ENCODE measurements at places on chromosomes 6 and 20.

- no peak for DNase-seq
Measured at GRCh38 chr6:85416049-85416448, 33.8 kb upstream of the NT5E start.

GRCh38 chr6:43803783-43804549, 34.0 kb downstream of the VEGFA start:
- no peak for DNase-seq

GRCh38 chr6:135147637-135148592, 33.2 kb upstream of the MYB start:
- DNase-seq: no peak

- no peak for DNase-seq
Measured at GRCh38 chr20:36094497-36094896, 60.0 kb upstream of the EPB41L1 start.

GRCh38 chr20:35248641-35249475, 22.4 kb downstream of the MMP24 start:
- no peak for DNase-seq

GRCh38 chr20:33653900-33654596, 8.1 kb upstream of the C20orf144 start:
- peak; percentile 95 for DNase-seq

GRCh38 chr6:168864541-168865460, 388.8 kb downstream of the THBS2 start:
- DNase-seq: no peak

DNA sequence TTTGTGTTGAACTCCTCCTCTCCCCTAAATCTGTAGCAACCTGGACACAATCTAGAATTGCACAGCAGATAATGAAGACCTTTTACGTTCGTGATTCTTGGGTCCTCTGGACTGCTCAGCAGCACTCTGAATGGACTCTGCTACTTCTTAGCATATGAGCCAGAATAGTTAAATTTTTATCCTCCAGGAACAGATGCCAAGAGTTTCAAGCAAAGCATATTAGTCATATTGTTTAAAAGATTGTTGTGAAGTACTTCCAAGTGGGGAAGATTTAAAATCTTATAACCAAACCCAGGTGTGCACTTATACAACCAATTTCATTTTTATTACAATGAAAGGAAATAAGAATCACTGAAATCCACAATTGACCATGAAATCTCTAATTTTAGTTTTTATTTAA, 118.9 kb upstream of the EXOC2 start:
- DNase-seq: no peak

GRCh38 chr6:139172567-139172966, 37.7 kb downstream of the HECA start:
- DNase-seq: no peak

DNA sequence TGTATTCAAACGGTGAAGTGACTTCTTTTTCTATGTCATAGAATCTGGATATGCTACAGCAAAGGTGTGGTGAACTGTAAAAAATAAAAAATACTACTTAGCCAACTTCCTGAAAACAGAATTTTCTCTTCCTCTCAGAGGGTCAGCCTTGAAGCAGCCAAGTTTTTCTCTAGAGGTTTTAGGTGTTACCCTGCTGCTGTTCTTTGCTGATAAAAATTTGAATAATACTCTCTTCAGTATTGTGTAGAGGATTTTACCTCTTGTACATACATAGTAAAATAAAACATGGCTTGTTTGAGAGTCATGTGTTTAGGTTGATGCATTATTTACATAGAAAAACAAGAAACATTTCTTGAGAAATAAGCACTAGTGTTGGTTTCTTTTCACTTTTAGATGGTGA, 458.4 kb downstream of the TBC1D32 start:
- no peak for DNase-seq

- no peak for DNase-seq
Measured at GRCh38 chr6:138291849-138292181, 73.5 kb upstream of the PBOV1 start.

DNA sequence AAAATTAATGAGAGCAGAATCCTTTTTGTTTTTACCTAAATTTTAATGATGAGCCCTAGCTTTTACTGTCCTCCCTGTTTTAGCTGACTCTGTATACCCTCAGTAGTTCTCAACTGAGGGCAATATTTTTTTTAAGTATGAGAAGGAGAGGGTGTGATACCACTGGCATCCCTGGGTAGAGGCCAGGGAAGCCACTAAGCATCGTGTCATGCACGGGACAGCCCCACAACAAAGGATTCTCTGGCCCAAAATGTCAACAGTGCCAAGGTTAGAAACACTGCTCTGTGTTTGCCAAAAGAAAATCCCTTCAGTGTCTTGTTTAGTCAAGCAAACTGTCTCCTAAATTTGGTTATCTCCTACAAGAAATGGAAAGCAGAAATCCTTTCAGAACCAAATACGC, 210.4 kb downstream of the KCNQ5 start:
- DNase-seq: no peak

DNA sequence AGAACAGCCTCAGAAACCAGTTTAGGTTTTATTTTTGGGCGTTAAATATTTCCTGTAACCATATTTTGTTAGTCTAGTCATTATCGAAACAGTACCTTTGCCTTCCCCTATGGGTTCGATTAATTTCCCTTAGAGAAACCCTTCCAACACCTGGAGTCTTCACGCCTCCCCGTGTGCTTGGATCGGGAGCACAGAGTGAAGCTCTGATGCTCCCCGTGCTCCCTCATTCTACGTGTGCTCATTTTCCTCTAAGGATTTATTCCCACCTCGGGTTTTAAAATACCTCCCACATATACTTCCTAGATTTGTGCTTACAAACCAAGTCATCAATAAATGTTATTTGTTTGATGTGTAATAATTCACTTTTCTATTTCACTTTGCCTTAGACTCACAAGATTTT, 142.4 kb downstream of the TTLL2 start:
- no peak for DNase-seq

DNA sequence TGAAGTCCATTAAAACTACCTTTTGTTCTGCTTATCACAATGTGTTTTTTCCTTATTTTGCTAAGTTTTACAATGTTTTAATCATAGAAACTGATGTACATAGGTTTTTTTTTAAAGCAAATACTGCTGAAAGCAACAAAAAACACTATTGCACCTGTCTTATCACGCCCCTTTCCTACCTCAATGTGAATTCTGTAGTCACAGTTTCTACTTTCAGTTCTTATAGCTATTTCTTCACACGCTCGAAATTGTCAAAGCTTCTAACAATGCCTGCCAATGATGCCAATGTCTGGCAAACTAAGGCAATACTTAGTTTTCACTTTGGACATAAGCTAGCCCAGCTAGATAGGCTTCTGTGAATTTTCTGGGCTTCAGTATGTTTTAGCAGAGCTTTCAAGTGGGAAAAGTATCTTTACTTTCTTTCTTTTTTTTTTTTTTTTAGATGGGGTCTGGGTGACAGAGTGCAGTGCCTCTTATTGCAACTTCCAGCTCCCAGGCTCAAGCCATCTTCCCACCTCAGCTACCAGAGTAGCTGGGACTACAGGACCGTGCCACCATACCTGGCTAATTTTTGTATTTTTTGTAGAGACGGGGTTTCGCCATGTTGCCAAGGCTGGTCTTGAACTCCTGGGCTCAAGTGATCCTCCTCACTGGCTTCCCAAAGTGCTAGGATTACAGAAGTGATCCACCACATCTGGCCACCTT, 85.5 kb upstream of the HTR1B start:
- DNase-seq: no peak

DNA sequence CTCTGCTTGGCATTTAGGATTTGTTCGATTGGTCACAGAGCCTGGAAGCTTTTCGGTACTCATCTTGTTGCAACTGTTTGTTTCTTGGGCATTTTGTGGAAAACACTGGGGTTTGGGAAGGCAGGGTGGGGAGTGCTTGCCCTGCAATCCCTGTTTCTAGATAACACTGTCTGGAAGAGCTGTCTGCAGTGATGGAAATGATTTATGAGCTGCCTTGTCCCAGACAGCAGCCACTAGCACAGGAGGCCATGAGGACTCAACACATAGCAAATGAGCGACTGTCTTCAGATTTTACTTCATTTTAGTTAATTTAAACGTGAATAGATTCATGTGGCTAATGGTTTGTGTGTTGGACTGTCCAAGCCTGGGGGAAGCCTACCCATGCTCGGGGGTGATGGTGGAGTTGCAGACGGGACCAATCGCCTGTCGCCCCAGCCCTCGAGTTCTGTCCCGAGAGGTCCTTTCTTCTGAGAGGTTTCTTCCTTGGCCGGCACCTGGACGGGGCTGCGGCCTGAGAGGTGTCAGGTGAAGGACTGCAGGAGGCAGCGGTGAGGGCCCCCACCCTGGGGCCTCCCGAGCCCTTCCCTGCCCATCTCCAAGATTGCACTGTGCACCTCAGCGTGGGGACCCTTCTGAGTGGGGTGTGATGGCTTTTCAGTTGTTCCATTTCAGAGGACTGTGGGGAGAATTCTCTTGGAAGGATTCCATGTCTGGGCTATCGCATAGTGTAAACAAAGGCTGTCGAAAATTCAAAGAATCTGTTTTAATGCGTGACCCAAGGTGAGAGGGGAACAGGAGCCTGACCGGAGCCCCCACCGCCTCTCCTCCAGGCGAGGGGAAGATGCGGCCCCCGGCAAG, 55.4 kb downstream of the SMOC2 start:
- DNase-seq: no peak

DNA sequence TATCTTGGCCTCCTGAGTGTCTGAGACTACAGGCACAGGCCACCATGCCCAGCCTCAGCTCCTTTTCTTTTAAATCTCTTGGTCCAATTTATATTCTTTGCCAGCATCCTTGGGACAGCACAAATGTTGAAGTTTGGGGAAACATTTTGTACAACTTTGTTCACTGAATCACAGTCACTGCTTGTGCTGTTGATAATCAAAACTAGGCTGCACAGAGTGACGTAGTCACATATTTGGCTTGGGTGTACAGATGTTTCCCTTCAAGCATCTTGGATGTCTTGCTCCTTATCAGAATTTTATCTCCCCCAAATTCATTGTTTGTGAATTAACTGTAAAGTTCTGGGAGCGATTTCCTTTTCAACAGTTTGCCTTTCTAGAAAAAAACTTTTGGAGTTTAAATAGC, 17.9 kb downstream of the CARMIL1 start:
- DNase-seq: no peak

DNA sequence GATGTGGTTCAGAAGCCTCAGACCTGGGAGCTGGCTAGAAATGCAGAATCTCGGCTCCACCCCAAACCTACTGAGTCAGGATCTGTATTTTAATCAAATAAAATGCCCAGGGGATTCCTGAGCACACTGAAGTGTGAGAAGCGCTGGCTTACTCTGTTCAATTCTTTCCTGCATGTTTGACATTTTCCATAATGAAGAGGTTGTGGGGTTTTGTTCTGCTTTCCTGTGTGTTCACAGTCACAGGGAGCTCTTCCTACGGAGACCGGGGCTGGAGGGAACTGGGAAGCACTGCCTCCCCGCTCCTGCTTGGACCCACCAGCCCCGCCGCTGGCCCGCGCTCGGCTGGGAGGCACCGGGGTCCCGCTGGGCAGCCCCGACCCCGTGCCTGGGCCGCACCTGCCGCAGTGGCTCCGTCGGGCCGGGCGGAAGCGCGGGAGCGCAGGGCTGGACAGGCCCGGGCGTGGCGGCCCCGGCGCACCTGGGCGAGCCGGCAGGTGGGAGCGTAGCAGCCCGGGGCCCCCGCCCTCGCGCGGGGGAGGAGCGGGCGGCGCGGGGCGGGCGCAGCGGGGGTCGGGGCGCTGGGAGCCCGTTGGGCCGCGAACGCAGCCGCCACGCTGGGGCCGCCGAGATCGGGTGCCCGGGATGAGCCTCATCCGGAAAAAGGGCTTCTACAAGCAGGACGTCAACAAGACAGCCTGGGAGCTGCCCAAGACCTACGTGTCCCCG, at the start of gene MAPK13:
TSS of gene MAPK13 (plus strand) at position 573 of the 726 bp plus-strand sequence. CDS start at position 643, 70 bp downstream.
- peak; percentile 31 for DNase-seq

DNA sequence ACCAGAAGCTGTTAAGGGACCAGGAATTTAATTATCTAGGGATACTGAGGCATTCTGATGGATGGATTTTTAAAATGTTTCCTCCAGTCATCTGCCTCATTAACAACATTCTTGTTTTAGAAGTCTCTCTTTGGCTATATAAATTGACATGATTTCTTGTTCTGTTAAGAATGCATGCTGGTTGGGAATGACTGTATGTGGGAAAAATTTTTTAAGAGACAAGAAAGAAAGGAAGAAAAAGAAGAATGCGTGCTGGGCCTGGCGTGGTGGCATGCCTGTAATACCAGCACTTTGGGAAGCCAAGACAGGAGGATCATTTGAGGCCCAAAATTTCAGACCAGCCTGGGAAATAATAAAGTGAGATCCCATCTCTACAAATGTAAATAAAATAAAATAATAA, 203.6 kb downstream of the GJA1 start:
- DNase-seq: no peak

GRCh38 chr20:48735112-48735511, 92.7 kb downstream of the PREX1 start:
- no peak for DNase-seq

GRCh38 chr6:161033667-161034066, 42.1 kb downstream of the MAP3K4 start:
- DNase-seq: no peak

GRCh38 chr20:48771542-48771941, 56.3 kb downstream of the PREX1 start:
- DNase-seq: no peak

DNA sequence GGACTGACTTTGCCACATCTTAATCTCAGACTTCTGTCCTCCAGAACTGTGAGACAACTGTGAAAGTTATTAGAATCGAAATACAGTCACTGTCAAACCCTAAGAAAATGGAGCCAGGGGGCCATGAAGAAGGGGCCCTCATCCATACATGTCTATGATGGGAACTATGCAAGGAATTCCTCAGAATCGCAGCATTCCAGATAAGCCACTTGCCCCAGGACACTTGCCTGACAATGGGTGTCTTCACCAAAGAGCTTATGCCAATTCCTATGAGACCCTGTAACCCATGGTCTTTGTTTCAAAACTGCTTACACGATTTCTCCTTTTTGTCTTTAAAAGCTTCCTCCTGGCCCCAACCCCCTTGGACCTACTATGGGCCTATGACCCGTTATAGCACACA, 90.4 kb upstream of the FOXP4 start:
- DNase-seq: no peak

GRCh38 chr20:56994006-56994405, 272.4 kb downstream of the BMP7 start:
- DNase-seq: no peak

- no peak for DNase-seq
Measured at GRCh38 chr6:124436803-124437202, 525.4 kb upstream of the RNF217 start.

DNA sequence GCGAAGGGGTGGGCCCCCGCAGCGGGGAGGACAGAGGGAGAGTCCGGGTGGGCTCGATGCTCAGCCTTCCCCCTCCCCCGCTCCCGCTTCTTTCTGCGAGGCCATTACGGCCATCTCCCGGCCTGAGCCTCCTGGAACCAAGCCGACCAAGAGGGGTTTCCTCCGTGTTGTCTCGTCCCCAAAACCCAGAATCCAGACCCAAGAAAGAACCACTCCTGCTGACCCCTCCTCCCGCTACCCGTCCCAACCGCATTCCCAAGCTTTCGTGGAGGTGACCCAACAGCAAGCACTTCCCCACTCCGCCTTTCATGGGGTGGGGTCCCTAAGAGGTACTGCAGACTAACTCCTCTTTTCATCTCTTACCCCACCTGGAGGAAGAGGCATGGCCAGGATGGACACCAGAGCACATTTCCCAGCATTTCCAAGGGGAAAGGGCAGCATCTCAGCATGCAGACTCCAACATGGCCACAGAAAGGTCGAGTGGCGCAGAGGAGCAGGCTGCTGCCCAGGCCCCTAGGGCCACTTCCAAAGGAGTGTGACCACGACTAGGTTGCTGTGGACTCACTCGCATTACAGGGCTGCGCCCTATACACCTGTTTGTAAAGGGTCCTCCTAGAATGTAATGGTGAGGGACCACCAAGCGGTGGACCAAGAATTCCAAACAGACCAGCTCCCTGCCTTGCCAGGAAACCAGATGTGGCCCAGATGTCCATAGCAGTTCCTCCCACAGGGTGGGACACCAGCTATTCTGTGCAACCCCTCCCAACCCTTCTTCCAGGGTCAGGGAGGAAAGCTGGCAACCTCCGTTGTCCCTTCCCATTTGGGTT, 53.4 kb downstream of the MRPL14 start:
- DNase-seq: no peak

Measured in NCI-H187 (cell line).